ENCODE measurements at places on chromosomes 6 and 20.

DNA sequence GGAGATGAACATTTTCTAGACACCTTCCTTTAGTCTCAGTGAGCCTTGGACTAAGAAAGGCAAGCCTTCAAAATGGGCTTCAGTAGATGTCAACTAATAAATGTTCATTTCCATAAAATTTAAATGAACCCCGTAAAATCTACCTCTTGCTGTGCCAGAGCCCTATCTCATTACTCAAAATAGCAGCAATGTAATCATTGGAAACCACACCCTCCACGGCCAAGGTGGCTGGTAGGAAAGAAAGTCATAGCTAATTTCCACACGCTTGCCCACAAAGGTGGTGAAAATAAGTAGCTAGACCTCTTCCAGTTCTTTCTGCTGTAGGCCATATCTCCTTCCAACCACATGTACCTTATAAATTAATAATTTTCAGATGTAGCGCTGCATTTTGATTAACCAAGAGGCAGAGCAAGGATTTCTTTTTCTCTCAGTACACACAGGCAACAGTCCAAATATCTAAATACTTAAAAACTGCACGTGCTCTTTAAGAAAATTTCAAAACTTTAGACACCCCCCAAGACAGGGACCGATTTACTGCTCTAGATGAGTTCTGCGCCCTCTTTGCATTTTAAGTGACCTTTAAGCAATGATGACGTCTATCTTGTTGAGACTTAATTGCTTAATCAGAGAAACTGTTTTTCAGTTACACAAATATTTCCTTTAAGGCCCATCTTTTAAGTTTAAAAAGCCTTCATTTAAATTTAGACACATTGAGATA is 290.8 kb downstream of the ZNF217 start:
- DNase-seq = no peak

DNA sequence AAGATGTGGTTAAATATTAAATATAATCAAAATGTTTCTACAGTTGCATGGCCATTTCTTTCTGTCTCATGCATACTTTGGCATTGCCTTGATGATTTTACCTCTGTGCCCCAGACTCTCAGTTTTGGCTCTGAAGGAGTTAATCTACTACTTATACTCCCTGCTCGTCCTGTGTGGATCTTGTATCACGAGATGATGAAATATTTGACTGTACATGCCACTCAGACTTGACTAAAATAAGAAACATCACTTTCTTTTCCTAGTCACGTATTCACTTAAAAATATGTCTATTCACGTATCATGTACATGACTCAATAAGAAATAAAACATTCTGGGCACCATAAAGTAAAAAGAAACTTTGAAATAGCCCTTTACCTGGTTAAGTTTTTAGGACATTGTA is 397.7 kb downstream of the RFPL4B start:
- DNase-seq = no peak

DNA sequence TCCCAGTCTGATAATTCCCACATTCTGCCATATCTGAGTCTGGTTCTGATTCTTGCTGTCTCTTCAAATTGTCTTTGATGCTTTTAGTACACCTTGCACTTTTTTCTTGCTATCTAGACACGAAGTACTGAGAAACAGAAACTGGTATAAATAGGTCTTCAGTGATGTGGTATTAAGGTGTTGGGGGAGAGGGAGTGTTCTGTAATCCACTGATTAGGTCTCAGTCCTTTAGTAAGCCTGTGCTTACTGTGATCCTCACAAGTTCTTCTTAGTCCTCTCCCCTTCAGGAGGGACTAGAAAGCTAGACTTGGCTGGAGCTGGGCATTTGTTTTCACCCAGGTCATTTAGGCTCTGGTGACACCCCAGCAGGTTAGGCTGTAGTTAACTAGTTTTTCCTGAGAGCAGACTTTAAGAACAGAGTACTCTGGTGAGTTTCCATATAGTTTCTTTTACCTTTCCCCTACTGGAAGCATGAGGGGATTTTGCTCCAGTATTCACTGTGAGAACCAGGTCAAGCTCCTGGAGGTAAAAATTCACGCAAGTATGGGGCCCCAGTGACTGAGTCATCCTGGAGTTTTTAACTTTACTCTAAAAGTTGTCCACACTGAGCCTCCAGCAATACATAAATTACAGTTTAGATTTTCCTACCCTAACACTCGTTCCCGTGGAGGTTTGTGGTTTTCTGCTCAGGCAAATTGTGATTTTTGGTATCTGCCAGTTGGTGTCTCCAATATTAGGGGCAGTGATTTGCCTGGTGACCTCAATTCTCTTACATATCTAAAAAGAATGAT is 154.6 kb downstream of the CDKAL1 start:
- no peak for DNase-seq

DNA sequence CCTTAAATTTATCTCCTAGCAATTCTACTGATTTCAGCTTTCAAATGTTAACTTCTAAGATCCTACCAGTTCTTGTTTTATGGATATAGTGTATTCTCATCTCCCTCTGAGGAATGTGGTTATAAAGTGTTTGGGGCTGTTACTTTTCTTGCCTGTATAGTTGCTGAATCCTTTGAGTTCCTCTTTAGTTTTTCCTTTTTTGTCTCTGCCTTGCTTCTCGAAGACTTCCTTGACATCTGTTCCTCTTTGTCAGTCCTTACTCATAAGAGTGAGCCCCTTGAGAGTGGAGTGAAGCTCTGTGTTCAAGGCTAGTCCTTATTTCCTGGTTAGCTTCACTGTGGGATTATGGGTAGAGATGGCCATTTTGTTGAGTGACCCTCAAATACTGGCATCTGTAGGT is 84.6 kb downstream of the ELOVL4 start:
- DNase-seq = no peak

DNA sequence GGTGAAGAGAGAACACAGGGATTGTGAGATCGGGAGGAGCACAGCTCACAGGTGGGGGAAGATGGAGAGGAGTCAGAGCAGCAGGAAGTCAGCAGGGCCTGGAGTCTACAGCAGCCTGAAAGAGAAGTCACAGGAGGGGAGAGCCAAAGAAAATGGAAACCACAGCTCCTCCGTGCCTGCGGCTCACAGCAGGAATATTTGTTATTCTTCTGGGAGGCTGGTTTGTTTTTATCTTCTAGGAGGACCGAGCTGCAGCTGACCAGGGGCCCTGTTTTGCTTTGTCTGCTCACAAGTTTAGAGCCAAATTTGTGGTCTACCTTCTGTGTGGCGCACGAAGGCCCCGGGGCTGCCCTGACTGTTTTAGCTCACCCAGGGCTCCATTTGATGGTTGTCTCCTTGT is 81.8 kb downstream of the CLIC5 start:
- DNase-seq = no peak

DNA sequence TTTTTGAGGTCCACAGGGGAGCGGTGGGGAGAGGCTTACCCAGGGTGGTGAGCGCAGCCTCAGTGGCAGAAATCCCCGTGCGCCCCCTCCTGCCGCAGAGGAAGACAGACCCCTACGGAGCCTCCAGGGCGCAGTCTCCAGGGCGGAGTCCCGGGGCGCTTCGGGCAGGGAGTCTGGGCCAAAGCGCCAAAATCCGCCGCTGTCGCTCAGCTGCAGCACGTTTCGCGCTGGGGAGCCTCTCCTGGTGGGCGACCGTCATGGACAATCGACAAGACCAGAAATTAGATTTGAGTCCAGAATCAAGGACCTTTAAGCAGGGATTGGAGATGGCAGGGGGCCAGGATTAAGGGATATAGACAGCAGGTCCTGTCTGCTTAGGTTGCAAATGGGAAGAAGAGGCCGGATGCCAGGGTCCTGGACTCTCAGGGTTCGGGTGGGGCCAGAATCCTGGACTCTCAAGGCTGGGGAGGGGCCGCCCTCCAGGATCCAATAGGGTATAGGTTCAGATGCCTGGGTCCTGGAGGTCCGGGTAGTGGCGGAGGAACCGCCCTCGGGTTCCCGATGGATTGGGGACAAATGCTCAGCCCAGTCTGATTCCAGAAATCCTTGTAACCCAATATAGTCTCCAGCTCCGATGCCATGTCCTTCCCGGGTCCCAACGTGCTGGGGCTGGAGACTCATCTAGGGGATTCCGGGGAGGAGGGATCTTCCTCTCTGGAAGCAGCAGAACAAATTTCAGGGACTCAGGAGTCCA is 7.9 kb upstream of the HLA-E start:
- no peak for DNase-seq

GRCh38 chr6:119479860-119480655 is 130.5 kb upstream of the MAN1A1 start:
- DNase-seq = no peak

DNA sequence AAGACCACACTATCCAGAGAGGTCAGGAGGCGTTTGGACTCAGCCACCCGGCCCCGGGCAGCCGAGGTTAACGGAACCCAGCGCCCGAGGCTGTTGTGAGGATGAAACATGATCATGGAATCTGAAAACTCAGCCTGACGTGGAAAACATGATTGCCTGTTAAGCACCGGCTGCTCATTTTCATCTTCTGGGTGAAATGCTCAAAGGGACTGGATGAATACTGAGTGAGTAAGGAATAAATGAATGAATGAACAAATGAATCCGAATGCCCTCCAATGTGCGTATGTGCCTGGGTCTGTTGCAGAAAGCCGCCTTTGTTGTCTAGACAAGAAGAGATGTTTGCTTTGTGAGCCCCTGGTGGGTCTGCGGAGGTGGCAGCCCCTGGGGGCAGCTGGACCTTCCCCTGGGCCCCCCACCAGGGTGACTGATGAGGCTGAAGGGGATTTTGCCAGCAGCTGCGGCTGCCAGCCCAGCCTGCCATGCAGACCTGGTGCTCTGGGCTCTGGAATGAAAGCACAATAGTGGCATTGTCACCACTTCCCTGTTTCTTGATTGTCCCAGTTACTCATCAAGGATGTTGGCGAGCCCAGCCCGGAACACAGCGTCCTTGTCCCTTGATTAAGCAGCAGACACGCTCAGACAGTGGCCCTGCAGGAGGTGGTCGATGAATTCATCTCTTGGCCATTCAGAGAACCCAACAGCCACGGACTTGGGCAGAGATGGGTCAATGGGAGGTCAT is 211.1 kb downstream of the ANKRD60 start:
- no peak for DNase-seq

GRCh38 chr6:118101831-118102345 is 194.8 kb downstream of the SLC35F1 start:
- DNase-seq = no peak

DNA sequence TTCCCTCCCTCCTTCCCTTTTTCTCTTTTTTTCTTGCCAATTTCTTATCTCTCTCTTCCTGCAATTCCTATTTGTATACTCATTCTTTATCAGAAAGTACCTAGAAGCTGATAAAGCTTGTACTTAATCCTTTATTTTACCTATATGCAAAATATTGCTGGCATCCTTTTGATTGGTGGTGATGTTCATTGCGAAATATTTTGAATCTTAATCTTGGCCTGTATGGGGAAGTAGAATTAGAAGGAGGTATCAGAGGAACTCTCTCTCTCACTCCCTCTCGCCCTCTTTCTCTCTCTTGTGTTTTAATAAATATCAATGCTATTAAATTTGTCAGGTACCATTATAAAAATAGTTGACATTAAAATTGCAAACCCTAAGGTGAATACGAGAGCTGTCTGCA is 52.8 kb downstream of the UST start:
- no peak for DNase-seq

DNA sequence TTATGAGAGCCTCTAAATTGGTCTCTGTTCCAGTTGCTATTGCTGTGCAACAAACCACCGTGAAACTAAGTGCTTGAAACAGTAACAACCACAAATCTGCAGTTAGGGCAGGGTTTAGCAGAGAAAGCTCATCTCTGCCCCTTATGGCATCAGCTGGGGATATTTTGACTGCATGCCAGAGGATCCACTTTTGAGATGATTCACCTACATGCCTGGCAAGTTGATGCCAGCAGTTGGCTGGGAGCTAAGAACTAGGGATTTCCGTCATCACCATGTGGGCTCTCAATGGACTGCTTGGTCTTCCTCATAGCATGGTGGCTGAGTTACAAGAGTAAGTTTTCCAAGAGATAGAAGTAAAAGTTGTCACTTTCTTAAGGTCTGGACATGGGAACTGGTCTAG is 35.1 kb downstream of the PLCB4 start:
- DNase-seq = no peak

DNA sequence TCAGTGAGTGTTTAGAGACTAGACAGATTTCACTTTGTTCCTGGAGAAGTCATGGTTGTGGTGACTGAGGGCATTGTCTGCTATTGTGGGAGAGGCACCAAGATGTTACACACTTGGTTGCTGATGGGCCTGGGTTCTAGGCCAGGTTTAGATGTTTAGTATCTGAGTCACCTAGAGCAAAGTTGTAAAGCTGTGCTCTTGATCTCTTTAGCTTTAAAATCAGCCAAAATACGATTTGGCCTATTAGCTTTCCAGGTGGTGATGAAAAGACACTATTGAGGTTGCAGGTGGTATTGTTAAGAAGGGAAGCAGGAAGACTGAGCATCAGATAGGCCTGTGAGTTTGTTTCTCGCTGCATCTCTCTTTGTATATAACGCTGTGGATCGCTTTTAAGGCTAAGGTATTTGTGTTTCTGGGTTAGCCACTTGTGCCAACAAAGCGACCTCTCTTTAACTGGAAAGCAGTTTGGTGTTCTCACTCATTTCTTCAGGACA is 48.6 kb downstream of the FOXO3 start:
- DNase-seq = no peak

GRCh38 chr6:163759542-163759941 is 345.0 kb downstream of the QKI start:
- DNase-seq = no peak

GRCh38 chr6:17107863-17108262 is 6.0 kb downstream of the STMND1 start:
- no peak for DNase-seq

Data from activated CD4-positive, alpha-beta T cell treated with anti-CD3 and anti-CD28 coated beads for 24 hours (primary cell).